Sigmoid colon (tissue), 7 donors: ENCODE measurements at places on chromosomes 3 and 15. TPM values are rescaled to one million over a fixed set of nuclear protein-coding genes. Genes with fewer than 3 reads are reported as not detected.

DNA sequence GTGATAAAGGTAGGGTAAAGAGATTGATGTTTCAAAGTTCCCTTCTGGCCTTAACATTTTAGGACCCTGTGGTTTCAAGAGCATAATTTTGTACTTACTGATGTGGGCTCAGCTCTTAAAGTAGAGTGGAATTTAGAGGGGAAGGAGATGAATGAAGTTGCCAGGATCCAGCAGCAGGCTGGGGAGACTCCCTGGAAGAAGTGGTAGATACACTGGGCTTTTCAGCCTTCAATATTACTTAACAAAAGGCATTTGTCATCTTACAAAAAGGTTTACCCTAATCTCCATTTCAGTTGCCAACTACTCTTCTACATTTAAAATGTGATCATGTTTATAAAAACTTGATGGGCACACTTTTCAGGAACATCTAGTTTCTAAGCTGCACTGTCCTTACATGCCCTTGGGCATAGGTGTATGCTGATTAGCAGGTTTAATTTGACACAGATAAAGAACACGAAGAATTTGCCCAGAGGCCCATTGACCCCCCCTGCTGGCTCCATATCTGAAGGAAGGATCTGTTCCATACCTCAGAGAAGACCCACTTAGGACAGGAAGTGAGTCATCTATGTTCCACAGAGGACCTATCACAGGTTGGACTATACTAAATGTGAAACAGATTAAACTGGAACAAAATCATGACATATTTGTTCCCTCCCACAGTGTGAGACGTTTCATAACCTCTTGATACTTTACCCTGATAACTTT is 93.0 kb upstream of the LPP start:
- H3K36me3 ChIP-seq: no peaks in the 10 kb centered on the region
- H3K27ac ChIP-seq: no peak overlapping the region
- no peak overlapping the region for H3K4me3 ChIP-seq
- H3K4me1 ChIP-seq: no peaks in the 10 kb centered on the region

- no peak overlapping the region for H3K27ac ChIP-seq
- no peak overlapping the region for H3K4me3 ChIP-seq
- H3K27me3 ChIP-seq: no peaks in the 10 kb centered on the region
- DNase-seq: no peak
- H3K4me1 ChIP-seq: peaks cover 14% of the 10 kb centered on the region
These were observed 1.5 kb upstream of the FBXO22 start for GRCh38 chr15:75902129-75902557.

DNA sequence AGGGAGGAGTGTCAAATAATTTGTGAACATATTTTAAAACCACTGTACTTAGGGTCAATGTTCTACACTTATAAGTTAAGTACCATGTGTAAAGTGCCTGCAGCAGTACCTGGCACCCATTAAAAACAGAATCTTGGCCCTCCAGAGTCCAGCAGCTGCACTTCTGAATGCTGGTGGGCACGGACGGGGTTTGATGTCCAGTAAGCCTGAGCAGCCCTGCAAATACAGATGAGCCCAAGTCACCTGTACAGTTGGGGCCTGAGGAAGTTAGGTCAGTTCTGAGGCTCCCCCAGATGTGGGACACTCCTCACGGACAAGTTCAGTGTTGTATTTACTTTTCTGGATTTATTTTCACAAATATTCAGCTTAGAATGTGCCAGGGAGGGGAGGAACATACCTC is 150.0 kb upstream of the CTDSPL start:
- H3K4me3 ChIP-seq: no peak overlapping the region
- DNase-seq: no peak
- H3K4me1 ChIP-seq: peaks cover 19% of the 10 kb centered on the region
- H3K27me3 ChIP-seq: no peaks in the 10 kb centered on the region
- no peak overlapping the region for H3K27ac ChIP-seq

GRCh38 chr3:79724206-79724605 is 43.6 kb downstream of the ROBO1 start:
- no peak for DNase-seq
- H3K4me3 ChIP-seq: no peak overlapping the region
- H3K36me3 ChIP-seq: no peaks in the 10 kb centered on the region
- no peaks in the 10 kb centered on the region for H3K4me1 ChIP-seq
- H3K27me3 ChIP-seq: no peaks in the 10 kb centered on the region

- no peaks in the 10 kb centered on the region for H3K4me1 ChIP-seq
- H3K4me3 ChIP-seq: no peak overlapping the region
- no peaks in the 10 kb centered on the region for H3K36me3 ChIP-seq
- no peaks in the 10 kb centered on the region for H3K27me3 ChIP-seq
- no peak for DNase-seq
These were observed 20.9 kb downstream of the KBTBD8 start for GRCh38 chr3:67018789-67019526.

DNA sequence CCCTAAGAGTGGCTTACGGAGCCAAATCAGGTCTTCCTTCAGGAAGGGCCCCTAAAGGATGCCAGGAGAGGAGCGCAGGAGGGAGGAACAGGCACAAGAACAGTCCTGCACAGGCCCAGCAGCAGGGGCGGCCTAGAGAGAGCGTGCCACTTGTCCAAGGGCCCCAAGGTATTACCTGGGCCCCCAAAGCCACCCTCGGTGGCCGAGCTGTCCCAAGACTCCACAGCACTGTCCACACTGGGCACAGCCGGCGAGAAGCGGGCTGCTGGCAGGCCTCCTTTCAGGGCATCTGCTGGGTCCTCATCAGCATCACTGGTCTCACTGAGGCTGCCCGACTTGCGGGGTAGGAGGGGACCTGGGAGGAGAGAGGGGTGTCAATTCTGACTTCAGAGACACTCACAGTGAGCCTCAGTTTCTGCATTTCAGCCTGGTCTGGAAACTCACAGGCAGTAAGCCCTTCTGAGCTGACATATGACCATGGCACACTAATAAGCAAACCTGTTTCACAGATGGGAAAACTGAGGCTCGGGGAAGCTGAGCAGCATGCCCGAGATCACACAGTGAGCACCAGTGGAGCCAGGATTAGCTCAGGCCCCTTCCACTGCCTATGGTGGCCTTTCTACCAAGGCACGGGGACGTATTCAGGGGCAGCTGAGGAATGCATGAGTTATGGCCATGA is 33.4 kb downstream of the GRIP2 start:
- no peak overlapping the region for H3K4me3 ChIP-seq
- H3K4me1 ChIP-seq: peaks cover 6% of the 10 kb centered on the region
- H3K27me3 ChIP-seq: no peaks in the 10 kb centered on the region

DNA sequence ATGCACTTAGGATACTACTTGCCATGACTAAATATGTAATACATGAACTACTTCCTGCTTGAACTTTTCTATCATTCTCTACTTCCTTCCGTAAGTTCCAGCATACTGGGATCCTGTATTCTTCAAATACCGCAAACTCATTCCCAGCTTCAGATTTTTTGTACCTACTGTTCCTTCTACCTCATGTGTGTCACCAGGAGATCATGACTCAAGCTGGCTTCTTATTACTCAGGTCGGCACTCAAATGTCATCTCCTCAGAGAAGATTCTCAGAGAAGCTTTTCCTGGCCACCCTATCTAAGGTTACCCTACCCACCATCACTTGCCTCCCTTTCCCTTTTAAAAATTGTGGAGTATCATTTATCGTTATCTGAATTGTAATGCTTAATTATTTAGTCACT is 66.7 kb downstream of the RFX7 start:
- no peaks in the 10 kb centered on the region for H3K27me3 ChIP-seq
- H3K4me1 ChIP-seq: no peaks in the 10 kb centered on the region

GRCh38 chr15:86135041-86135440 is 55.4 kb downstream of the AGBL1 start:
- no peaks in the 10 kb centered on the region for H3K27me3 ChIP-seq
- no peaks in the 10 kb centered on the region for H3K36me3 ChIP-seq
- H3K27ac ChIP-seq: no peak overlapping the region
- no peak overlapping the region for H3K4me3 ChIP-seq

DIPK2A gene
- 56.0 TPM for total RNA-seq

GRCh38 chr15:39125226-39125625 is 455.7 kb upstream of the THBS1 start:
- no peak overlapping the region for H3K27ac ChIP-seq
- no peaks in the 10 kb centered on the region for H3K36me3 ChIP-seq
- no peak overlapping the region for H3K4me3 ChIP-seq
- no peak for DNase-seq

DNA sequence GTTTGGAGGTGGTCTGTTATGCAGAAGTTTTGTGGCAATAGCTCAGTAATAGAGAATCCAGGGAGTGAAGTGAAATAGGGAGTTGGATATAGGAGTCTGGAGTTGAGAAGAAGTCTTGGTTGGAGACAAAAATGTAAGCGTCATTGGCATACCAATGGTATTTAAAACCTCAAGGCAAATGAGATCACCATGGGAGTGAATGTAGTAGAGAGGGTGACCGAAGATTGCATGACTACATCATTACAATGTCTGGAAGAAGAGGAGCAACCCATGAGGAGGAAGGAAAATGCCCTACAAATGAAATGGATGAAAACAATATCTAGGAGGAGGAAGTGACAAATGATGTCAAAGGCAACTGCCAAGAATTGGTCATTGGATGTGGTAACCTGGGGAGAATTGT is 54.4 kb downstream of the CNTN4 start:
- no peak overlapping the region for H3K27ac ChIP-seq
- H3K4me1 ChIP-seq: no peaks in the 10 kb centered on the region
- DNase-seq: no peak

DNA sequence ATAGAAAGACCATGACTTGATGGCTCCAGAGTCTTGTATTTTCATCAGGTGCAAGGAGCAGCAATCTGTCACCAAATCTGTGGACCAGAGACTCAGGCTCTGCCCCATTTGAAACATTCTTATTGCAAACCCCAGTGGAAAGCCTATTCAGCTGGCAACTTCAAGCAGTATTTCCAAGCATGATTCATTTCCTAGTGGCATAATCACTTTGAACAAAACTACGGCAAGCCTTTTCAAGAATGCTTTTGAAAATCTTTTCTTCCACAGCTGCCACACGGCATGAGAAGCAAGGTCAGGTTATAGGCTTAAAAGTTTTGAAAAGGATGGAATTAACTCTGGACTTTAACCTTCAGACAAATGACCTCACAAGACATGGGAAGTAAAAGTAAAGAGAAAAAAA is 122.0 kb upstream of the BFSP2 start:
- no peak overlapping the region for H3K4me3 ChIP-seq
- no peak overlapping the region for H3K27ac ChIP-seq
- H3K36me3 ChIP-seq: no peaks in the 10 kb centered on the region
- no peaks in the 10 kb centered on the region for H3K27me3 ChIP-seq

DNA sequence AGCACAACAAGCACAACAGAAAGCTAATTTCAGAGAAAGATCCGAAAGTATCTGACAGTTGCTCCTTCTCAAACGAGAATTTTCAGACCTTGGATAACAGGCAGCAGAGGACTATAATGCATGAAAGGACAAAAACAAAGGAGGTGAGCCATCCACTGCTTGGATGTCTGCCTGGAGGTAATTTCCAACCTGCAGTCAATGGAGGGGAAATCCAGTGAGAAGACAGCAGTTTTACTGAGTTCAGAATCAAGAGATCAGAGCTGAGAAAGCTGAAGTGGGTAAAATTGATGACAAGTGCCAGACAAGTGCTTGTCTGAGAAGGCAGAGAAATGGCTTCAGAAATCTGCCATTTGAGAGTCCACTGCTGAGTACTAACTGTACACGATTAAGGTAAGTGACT is 22.1 kb downstream of the UBE3A start:
- no peak for DNase-seq
- H3K4me1 ChIP-seq: peaks cover 20% of the 10 kb centered on the region
- no peaks in the 10 kb centered on the region for H3K27me3 ChIP-seq
- no peaks in the 10 kb centered on the region for H3K36me3 ChIP-seq
- H3K27ac ChIP-seq: no peak overlapping the region

GRCh38 chr15:67406257-67406861 is 114.6 kb upstream of the C15orf61 start:
- H3K27me3 ChIP-seq: no peaks in the 10 kb centered on the region
- no peaks in the 10 kb centered on the region for H3K4me1 ChIP-seq
- H3K4me3 ChIP-seq: no peak overlapping the region

SAXO2 gene
- total RNA-seq: 1.8 TPM

GRCh38 chr3:5321666-5322340 is 134.3 kb downstream of the EDEM1 start:
- no peak overlapping the region for H3K27ac ChIP-seq
- H3K4me3 ChIP-seq: no peak overlapping the region
- no peaks in the 10 kb centered on the region for H3K4me1 ChIP-seq
- no peaks in the 10 kb centered on the region for H3K36me3 ChIP-seq

DNA sequence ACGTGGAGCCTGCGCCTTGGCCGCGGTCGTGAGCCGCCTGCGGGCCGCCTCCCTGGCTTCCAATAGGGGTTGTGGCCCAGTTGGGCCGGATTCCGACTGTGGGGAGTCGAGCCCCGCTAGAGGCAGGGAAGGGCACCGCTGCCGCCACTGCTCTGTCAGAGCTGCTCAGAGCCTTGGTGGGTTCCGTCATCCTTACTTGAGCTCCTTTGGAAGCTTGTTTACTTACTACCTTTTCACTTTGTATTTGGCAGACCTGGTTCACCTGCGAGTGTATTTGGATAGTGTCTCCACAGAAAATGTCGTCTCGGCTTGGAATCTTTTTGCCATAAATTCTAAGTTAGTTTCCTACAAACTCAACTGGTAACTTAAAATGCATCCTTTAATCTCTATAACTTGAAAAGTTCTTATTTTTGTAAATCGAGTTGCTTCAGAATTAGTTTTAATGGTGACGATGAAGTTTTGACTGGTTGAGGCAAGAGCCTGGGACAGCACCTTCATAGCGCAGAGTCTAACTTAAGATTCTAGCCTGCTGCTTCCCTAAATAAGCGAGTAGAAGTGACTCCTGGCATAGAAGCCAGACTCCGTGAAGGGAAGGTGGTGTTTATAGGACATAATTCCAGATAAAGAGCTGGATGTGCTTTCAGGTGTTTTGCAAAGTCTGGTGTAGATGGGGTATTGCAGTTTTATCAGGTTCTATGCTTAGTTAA is 800 bp downstream of the DAG1 start:
- no peaks in the 10 kb centered on the region for H3K36me3 ChIP-seq
- H3K27me3 ChIP-seq: no peaks in the 10 kb centered on the region
- DNase-seq: no peak
- H3K27ac ChIP-seq: peak overlapping the region; percentile 98
- peaks cover 44% of the 10 kb centered on the region for H3K4me1 ChIP-seq

- H3K36me3 ChIP-seq: no peaks in the 10 kb centered on the region
- H3K27ac ChIP-seq: no peak overlapping the region
- DNase-seq: no peak
- no peaks in the 10 kb centered on the region for H3K4me1 ChIP-seq
These were observed 28.6 kb upstream of the UBE2E2 start for GRCh38 chr3:23174426-23175039.
